ENCODE measurements at places on chromosomes 4 and X.

GRCh38 chr4:73705056-73705432 lies 35.3 kb upstream of the CXCL8 start:
- DNase-seq: no peak

- no peak for DNase-seq
These were observed 161.7 kb downstream of the RBMX2 start for GRCh38 chrX:130563476-130563875.

GRCh38 chr4:17512973-17513665 lies 1.2 kb upstream of the QDPR start:
- DNase-seq: no peak

DNA sequence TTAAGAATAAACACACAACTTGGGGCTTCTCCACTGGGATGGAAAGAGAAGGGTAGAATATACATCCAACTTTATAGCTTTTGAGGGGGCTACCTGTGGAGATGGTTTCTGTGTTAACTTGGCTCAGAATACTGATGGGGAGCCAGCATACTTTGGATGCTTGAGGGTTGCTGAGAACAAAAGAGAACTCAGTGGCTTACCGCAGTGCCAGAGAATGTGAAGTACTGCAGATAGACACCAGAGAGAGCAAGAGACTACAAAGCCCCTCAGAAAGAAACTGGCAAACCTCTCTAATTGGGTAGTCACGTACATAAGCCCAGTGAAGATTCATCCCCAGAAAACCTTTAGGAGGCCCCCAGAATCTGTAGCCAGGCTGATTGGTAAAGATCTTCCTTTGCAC lies 214.4 kb downstream of the DCHS2 start:
- DNase-seq: no peak

DNA sequence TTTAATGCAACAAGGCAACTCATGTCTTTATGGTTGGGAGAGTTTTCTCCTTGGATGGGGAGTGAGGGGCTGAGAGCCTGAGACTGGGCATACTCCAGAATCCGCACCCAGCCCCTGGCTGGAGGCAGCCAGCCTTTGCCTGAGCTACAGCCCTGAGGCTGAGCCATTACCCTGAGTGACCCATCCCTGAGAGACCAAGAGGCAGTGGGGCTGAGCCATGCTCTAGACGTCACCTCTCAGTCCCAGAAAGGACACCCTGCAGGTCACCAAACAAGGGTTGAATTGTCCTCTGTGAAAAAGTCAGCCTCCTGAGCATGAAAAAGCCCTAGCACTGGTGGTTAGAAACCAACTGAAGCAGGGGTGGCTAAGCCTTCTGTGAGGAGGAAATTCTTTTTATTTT lies 151.2 kb upstream of the GATB start:
- DNase-seq: no peak

All from NK-92 treated with Interleukin-12 subunit alpha and Interleukin-12 subunit beta, amount 100 ng/mL, for 24 hours (cell line).